ENCODE measurements at places on chromosomes 6 and 20.
A peak's percentile ranks its signal among the peaks of the same experiment; 100 is the strongest.

DNA sequence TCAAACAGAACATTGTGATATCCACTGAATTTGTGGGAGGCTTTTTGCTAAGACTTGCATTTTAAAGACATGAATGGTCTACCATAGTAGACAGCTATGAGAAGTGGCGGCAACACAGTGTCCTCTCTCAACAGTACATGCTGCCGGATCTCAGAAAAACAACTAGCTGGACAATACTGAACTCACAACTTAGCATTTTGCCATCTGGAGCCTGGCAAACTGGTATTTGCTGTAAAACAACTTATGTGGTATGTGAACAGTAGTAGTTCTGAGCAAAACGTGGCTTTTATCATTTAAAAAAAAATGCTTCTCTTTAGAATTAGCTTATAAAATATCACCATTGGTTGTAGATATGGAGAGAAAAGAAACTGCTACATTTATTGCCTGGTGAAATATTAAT is 3.3 kb upstream of the PXDC1 start:
- DNase-seq, result no peak

DNA sequence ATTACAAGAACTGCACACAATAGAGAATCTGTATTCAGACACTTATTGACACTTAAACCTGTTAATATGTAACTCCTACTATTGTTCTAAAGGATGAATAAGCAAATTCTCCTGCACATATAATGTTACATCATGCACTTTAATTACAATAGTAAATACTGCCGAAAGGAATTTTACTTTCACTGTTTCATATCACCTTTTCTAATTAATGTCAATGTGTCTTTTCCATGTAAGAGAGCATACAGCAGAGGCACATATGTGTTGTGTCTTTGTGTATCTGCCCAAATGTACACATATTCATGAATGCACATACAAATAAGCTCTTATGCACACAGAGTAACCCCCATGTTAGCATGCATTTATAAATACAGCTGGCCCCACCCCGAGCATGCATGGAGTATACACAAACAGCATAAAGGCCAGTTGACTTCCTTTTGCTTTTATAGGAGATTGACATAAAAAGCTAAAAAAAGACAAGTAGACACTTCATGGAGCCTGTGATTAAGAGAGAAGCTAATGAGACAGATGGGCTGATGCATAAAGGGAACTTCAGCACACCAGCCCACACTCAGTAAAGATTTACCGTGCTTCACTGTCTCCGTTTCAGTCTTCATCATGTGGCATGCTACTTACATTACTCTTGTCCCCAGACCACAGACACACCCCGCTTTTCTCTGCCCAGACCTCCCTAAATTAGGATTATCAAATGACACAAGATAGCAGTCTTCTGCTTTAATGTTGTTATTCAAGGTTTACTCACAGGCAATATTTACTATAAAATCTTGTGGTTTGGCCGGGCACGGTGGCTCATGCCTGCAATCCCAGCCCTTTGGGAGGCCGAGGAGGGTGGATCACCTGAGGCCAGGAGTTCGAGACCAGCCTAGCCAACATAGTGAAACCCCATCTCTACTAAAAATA is 184.6 kb downstream of the ATXN1 start:
- no peak for DNase-seq

GRCh38 chr20:1676650-1677049 is 19.1 kb upstream of the SIRPG start:
- DNase-seq, result no peak

DNA sequence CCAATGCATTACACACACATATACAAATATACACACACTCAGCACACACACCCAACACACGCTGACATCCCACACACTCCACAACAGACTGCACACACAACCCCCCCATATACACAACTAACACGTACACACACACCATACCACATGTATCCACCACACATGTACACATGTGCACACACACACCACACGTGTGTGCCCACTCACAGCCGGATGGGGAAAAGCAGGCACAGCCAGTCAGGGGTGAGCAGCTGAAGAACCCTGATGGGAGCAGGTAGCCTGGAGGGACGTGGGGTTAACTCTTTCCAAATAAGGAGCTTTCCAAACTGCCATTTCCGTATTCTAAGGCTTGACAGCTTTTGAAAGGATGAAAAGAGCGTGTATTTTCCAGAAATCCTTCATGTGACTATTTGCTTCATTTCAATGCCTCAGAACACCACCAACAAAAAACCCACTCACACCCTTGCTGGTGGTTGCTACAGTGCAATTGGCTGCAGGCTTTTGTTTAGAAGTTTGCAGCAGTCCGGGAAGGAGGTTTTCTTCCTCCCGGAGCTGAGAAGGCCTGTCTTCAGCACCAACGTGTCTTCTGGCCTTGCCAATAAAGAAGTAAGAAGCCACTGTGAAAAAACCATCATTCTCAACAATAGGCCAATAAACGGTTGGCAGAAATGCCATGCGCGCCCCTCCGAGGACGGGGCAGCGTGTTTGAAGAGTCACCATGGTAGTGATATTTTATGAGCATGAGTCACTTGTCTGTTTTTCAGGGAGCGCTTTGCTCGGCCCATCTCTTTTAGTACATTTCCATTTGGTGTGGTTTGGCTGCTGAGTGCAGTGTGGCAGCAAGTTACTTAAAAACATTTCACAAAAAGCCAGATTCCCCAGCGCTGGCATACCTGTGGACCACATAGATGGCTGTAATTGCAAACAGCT is 131.3 kb upstream of the GMDS start:
- peak; percentile 63 for DNase-seq

GRCh38 chr6:6699741-6700367 is 111.3 kb downstream of the LY86 start:
- peak; percentile 97 for DNase-seq

GRCh38 chr6:5459346-5459745 is 198.0 kb downstream of the FARS2 start:
- no peak for DNase-seq

DNA sequence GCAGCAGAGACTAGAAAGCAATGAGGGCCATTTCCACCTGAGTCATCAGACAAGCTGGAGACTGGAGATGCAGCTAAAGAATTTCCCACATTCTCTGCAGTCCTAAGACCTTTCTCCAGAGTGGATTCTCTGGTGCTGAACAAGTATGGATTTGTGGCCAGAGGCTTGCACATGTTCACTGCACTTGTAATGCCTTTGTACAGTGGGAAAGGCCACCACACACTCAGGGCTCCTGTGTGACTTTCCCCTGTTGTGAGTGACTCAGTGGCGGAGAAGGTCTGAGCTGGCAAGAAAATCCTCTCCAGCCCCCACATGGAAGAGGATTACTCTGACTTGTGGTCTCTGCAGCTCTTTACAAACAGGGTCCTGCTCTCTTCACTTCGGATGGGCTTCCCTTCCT is 192.3 kb downstream of the C6orf118 start:
- peak; percentile 71 for DNase-seq

DNA sequence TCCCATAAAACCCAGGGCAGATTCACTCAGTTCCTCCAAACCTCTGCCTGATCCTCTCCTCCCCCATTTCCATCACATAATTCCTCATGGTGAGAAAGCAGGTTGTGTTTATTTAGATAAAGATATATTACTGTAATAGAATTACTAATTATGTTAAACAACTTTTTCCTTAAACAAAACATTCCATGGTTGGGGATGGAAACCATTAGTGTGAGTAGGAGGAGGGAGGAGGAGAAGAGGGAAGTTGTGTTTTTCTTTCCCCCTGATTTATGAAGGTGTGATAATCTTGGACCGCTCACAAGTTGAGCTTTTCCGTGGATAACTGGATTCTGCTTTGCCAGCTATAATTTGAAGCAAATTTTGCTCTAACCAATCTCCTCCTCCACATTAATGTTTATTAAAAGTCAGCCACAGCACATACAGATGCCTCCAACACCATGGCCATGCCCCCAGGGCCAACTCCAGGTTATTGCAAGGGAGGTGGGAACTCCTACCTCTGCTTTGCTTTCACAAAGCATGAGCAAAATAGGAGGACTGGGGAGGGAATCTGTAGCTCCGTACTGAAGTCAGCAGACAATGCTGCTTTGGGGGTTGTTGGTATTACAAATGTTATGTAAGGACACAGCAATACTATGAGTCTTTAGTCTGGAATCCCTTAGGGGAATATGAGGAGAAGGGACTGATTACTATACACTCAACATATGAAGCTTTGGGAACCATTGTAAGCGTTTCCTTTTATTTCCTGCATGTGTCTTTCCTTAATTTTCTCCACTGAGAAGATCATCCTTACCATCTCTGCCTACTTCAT is 542.0 kb downstream of the DHX35 start:
- peak; percentile 35 for DNase-seq

DNA sequence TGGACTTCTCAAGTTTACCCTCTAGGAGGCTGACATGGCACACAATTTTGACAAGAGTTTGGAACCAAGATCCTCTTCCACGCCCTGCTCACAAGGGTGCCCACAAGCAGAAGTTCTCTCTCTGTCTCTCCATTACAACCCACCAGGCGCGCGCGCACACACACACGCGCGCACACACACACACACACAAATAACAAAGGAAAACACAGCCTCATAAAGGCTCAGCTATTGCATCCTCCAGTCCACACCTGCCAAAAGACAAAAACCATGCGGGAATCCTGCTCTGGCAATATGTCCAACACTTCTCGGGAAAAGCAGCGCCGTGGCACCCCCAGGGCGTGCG is 870 bp downstream of the PAK5 start:
- no peak for DNase-seq

GRCh38 chr6:16472349-16473069 is 234.1 kb downstream of the GMPR start:
- peak; percentile 76 for DNase-seq

DNA sequence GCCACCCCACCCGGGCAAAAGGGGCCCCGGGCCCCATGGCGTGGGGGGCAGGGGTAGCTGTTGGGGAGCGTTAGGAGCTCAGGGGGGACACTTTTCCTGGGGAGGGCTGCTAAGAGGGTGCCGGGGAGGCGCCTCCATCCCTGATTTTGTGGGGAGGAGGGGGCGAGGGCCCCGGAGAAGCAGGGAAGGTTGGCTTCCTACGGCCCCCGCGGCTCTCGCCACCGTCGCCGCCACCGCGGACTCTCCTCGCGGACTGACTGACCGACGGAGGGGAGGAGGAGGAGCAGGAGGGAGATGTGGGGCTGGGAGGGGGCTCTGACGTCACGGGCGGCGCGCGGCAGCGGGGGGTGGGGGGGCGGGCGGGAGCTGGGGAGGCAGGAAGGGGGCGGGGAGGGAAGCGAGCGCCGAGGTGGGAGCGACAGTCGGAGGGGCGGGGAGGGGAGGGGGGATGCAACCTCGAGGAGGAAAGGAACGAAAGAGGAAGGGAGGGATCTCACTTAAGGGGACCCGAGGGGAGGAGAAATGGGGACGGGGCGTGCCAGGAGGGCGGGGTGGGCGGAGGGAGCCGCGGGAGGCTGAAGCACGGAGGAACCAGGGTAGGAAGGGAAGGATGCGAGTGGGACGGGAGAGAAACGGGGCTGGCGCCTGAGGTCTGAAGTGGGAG is 5.1 kb downstream of the GABBR1 start:
- DNase-seq, result peak; percentile 91

GRCh38 chr20:54643761-54644160 is 168.4 kb downstream of the DOK5 start:
- peak; percentile 96 for DNase-seq

- peak; percentile 31 for DNase-seq
Measured at GRCh38 chr20:44683263-44684046, 31.7 kb upstream of the CCN5 start.

DNA sequence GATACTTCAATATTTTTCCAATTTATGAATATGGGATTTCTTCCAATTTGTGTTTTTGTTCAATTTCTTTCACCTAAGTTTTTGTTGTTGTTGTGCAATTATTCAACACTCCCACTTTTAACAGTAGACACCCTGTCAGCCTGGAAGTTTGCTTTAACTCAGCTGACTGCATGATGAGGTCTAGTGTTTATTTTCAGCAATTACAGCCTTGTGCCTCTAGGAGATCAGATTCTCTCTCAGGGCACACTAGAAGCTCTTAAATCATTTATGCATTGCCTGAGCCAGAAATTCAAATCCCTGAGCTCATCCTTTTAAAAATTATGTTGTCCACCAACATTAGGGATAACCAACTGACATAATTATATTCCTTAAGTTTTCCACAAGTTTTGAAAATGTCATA is 85.7 kb downstream of the MRAP2 start:
- DNase-seq, result no peak

GRCh38 chr6:159981403-159982245 is 12.7 kb downstream of the IGF2R start:
- peak; percentile 50 for DNase-seq

DNA sequence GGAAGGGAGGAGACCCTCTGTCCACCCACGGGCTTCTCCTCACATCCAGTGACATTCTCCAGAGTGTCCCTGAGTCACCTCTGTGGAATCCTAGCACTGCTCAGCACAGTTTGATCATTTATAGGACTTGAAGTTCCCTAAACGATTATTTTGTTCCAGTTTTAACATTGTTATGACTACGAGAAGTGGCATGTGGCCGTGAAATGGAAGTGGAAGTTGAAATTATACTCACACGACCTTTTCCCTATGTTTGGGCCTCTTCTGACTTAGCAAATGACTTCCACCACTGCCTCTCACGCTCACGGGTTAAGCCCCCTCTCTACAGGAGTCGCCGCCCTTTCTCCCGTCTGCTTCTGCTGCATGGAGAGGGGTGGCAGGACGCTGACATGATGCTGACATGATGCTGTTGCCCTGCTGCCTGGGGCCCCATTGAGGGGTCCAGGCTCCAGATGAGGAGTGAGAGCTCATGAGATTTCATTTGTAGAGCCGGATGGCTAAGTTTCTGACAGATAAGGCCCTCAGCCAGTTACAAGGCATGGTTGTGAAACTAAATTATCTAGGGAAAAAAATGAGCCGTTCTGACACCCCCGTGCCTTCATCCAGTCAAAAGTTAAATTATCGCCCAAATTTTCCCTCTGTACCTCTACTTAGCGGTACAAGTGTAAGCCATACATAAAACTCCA is 153.6 kb upstream of the UST start:
- DNase-seq, result no peak

DNA sequence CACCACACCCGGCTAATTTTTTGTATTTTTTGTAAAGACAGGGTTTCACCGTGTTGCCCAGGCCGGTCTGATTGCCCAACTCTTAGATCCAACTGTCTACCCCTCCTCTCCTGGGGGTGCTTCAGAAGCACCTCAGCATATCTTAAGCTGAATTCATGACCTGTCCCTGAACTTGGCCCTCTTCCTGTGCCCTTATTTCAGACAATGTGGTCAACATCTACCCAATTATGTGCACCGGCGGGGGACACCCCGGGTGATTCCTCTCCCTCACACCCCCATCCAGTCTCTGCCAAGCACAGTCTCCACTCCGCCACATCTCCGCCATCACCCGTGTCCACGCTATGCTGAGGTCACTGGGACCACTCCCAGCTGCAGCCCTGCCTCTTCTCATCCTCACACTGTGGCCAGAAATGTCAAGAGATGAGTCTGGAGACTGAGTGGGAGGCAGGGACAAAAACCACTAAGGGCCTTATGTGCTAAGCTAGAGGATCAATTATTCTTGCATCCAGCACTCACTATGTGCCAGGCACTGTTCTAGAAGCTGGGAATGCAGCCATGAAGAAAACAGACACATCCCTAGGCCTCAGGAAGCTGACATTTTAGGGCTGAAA is 111.9 kb downstream of the ARMC2 start:
- no peak for DNase-seq

DNA sequence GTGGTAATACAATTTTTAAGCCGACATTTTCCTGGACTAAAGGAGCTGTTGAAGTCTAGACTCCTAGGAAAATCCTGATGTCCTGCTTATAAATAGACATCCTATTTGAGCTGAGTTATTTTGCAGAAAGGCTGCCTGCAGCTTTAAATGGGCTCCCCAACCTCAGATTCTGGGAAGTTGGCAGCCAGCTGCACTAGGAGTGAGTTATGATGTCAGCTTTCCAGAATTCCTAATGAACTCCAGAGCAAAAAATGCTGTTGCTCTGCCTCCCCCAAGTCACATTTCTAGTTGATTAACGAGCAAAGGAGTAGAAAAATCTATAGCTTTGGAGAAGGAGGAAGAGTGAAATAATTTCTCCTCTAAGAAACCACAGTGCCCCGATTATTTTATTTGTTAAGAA is 346.3 kb upstream of the SULF2 start:
- peak; percentile 96 for DNase-seq
